ENCODE measurements at places on chromosomes 1 and 21. TPM values are rescaled to one million over a fixed set of nuclear protein-coding genes. Genes with fewer than 3 reads are reported as not detected.

DNA sequence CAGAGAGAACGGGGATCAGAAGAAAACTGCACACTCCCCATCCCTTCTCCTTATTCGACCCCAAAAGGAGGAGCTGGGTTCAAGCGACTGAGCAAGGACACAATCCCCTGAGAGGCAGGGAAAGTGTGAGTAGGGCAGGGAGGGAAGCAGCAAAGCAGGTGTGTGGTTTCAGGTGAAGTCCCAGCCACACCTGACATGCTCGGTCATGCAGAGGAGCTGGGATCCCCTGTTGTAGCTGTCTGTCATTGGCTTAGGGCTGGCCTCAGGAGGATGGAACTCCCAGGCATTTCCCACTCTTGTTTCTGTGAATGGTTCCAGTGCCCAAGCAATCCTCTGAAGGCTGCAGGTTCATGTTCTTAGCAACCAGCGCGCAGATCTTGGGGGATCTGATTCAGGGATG lies 150.7 kb downstream of the DSCAM start:
- no peaks in the 10 kb centered on the region for H3K27me3 ChIP-seq
- no peak overlapping the region for H3K4me3 ChIP-seq
- H3K36me3 ChIP-seq = no peaks in the 10 kb centered on the region
- no peak overlapping the region for H3K27ac ChIP-seq

DNA sequence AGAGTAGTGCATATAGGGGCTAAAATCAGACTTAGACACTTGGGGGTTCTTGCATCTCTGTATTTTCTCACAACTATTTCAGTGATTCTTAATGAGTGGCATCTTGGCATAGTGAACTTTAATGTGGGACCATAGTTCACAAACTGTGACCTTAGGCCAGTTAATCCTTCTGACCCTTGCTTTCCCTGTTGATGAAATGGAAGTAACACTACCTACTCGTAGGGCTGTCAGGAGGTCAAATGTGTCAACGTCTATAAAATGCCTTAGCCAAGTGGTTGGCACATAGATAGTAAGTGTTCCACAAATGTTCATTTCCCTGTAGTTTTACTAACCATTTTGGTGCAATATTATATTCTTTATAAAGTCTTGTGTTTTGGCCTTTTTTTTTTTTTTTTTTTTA lies 49.4 kb downstream of the DYRK1A start:
- peaks cover 10% of the 10 kb centered on the region for H3K4me1 ChIP-seq
- H3K27me3 ChIP-seq = no peaks in the 10 kb centered on the region
- DNase-seq = peak; percentile 77
- no peaks in the 10 kb centered on the region for H3K36me3 ChIP-seq
- no peak overlapping the region for H3K27ac ChIP-seq
- no peak overlapping the region for H3K4me3 ChIP-seq

Gene DR1
- polyA plus RNA-seq = 43.0 TPM

DNA sequence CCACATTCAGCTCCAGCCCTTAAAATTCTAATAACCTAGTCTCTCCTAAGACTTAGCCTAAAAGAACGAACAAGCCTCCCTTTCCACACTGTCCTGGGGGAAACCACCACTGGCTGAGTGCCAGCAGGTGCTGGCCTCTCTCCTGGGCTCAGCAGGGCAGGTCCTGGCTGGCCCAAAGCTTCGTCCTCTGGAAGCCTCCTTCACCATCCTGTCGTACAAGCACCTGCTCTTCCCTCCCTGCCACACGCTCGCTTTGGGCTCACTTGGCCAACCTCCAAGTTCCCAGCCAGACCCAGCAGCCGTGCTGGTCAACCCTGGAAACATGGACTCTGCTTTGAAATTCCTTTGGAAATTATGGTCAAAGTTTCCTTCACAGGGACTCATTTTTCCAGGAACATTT lies 58.2 kb upstream of the SLC25A33 start:
- H3K27ac ChIP-seq = no peak overlapping the region
- DNase-seq = no peak
- H3K27me3 ChIP-seq = no peaks in the 10 kb centered on the region
- no peak overlapping the region for H3K4me3 ChIP-seq
- no peaks in the 10 kb centered on the region for H3K36me3 ChIP-seq
- no peaks in the 10 kb centered on the region for H3K4me1 ChIP-seq

- H3K4me1 ChIP-seq = no peaks in the 10 kb centered on the region
- H3K27me3 ChIP-seq = no peaks in the 10 kb centered on the region
- no peak overlapping the region for H3K27ac ChIP-seq
- no peak overlapping the region for H3K4me3 ChIP-seq
- no peaks in the 10 kb centered on the region for H3K36me3 ChIP-seq
Measured at GRCh38 chr21:29242201-29242600, 56.5 kb upstream of the BACH1 start.

DNA sequence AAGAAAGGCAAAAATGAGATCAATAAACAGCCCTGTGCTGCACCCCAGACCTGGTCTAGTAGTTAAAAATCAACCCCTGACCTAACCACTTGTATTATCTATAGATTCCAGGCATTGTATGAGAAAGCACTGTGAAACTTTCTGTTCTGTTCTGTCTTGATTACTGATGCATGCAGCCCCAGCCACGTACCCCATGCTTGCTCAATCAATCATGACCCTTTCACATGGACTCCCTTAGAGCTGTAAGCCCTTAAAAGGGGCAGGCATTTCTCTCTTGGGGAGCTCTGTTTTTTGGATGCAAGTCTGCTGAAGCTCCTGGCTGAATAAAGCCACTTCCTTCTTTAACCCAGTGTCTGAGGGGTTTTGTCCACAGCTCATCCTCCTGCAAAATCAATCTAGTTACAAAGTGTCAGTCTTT lies 24.2 kb upstream of the CD34 start:
- H3K27me3 ChIP-seq = no peaks in the 10 kb centered on the region
- no peaks in the 10 kb centered on the region for H3K4me1 ChIP-seq
- no peak overlapping the region for H3K27ac ChIP-seq
- no peak overlapping the region for H3K4me3 ChIP-seq

DNA sequence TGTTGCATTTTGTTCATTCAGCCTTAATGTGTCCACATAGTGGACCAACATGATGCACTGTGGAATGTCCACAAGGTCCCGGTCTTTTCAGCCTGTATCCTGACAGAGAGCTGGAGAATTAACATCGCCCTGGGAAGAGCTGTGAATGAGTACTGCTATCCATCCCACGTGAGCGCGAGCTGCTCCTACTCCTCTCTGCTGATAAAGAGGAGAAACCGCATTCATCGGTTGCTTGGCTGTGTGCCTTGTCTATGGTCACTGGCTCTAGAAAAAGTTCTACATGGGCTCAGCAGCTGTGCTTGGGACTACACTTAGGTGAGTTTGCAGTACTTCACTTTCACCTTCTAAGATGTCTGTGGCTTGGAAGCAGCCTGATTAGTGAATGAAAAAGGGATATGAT lies 31.1 kb upstream of the IGSF5 start:
- no peaks in the 10 kb centered on the region for H3K4me1 ChIP-seq
- no peak overlapping the region for H3K27ac ChIP-seq
- H3K36me3 ChIP-seq = no peaks in the 10 kb centered on the region
- H3K27me3 ChIP-seq = no peaks in the 10 kb centered on the region
- H3K4me3 ChIP-seq = no peak overlapping the region
- no peak for DNase-seq

GRCh38 chr1:60059468-60059867 lies 14.1 kb downstream of the C1orf87 start:
- H3K27me3 ChIP-seq = no peaks in the 10 kb centered on the region
- no peak for DNase-seq
- H3K4me1 ChIP-seq = no peaks in the 10 kb centered on the region
- H3K27ac ChIP-seq = no peak overlapping the region
- H3K4me3 ChIP-seq = no peak overlapping the region

DNA sequence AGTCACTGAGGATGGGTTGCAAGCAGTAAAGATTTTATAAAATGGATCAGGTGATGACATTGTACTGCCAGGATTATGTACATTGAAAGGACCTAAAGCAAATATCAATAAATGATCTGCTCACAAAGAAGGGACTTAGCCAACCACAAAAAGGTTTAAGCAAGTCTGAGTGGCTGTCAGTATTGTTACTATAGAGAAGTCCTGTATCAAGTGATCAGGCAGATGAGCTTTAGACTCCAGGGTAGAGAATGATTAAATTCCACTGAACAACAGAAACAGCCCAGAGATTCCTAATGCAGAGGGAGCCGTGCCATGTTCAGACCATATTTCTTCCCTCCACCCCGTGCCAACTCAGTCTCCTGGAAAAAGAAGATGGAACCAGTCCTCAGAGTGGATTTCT lies 138.9 kb downstream of the SETD4 start:
- no peaks in the 10 kb centered on the region for H3K27me3 ChIP-seq
- no peak for DNase-seq
- H3K4me3 ChIP-seq = no peak overlapping the region
- H3K4me1 ChIP-seq = peaks cover 2% of the 10 kb centered on the region
- no peaks in the 10 kb centered on the region for H3K36me3 ChIP-seq

DNA sequence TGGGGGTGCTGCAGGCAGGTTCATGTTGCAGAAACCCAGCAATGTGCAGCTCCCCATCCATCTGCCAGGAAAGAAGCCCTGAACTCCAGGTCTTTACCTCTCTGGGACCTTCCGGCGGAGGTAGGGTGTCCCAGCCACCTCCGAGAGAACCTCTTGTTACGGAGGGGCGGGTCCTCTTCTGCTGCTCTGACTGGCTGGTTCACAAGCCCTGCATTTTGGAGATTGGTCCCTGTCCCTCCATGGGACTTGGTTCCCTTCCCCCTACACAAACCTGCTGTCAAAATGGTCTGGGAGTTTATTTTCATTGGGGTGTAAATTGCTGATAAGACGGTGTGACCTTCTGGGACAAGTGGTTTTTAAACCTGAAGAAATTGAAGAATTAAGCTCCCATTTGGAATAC lies 8.0 kb upstream of the CELSR2 start:
- H3K27ac ChIP-seq = no peak overlapping the region
- peaks cover 36% of the 10 kb centered on the region for H3K36me3 ChIP-seq
- no peak overlapping the region for H3K4me3 ChIP-seq
- H3K4me1 ChIP-seq = no peaks in the 10 kb centered on the region

DNA sequence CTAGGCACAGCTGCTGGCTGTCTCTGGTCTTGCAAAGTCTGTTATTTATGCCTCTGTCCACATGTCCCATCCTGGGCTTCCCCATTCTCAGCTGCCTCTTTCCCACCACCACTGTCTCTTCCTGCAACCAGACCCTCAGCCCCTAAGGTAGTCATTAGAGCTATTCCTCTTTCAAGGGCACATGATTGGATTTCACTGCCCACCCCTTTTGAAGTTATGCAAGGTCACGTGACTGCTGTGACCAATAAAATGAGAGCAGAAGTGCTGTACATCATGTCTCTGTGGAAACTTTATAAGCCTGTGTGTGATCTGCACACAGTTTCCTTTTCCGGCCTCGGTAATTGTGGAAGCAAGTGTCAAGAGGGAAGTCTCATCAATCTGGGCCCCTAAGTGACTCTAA lies 136.6 kb upstream of the HMGB4 start:
- no peak for DNase-seq
- H3K27ac ChIP-seq = no peak overlapping the region
- no peak overlapping the region for H3K4me3 ChIP-seq
- no peaks in the 10 kb centered on the region for H3K36me3 ChIP-seq
- no peaks in the 10 kb centered on the region for H3K4me1 ChIP-seq

DNA sequence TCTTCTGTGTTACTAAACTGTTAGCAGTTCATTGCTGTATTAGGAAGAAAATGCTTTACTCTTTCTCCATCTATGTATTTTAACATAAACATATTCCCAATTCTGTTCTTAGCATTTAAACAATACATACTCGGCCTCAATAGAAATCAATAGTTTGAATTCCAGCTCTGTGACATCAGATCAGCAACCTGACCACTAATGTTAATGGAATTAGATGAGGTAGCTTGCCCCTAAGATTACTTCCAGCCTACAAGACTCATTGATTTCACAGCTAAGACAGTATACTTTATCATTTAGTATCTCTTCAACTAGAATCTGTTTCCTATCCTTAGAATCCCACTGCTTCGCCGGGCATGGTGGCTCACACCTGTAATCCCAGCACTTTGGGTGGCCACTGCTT lies 38.9 kb downstream of the EPRS1 start:
- no peak for DNase-seq
- no peaks in the 10 kb centered on the region for H3K27me3 ChIP-seq
- no peak overlapping the region for H3K4me3 ChIP-seq
- no peaks in the 10 kb centered on the region for H3K4me1 ChIP-seq
- H3K36me3 ChIP-seq = peaks cover 7% of the 10 kb centered on the region
- H3K27ac ChIP-seq = no peak overlapping the region

Gene COL11A1
- polyA plus RNA-seq = not detected

- no peak overlapping the region for H3K27ac ChIP-seq
- H3K36me3 ChIP-seq = no peaks in the 10 kb centered on the region
- no peaks in the 10 kb centered on the region for H3K4me1 ChIP-seq
- no peaks in the 10 kb centered on the region for H3K27me3 ChIP-seq
- no peak overlapping the region for H3K4me3 ChIP-seq
Measured at GRCh38 chr1:186785503-186785902, 43.2 kb upstream of the PLA2G4A start.

DNA sequence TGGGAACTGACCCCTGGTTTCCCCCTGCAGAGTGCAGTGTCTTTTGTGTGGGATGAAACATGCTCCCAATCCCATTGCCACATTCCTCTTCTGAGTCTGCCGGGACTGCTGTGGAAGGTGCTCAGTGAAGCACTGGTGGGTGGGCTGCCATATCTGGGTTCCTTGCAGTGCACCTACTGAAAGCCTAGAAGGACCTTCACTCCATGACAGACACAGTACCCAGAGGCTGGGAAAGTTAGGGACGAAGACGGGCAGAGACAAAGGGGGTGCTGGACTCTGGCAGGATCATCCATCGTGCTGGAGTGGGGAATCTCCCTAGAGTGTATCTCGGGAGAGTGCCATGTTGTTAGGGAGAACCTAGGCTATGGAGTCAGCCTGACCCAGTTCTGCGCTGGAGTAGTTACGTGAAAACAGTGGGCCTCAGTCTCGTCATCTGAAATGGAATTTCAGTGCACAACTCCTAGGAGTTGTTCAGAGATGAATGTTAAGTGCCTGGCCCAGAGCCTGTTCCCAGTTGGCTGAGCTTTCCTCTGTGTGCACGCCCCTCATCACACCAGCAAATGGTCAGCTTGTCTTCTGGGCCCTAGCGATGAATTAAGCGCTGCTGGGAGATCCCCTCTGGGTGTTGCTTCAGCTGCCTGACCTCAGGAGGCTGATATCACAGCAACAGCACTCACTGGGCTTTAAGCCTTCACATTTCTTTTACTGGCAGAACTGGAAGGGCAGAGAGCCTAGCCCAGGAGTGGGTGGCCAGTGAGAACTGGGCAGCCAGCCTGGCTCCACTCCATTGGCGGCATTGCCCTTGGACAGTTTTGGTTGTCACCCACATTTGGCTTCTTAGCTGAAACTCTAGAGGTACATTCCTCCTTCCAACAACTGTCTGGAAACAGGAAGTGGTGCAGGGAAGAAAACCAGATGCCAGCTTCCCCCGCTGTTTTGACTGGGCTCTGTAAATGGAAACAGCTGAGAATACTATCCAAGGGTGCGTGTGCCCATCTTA lies 479.8 kb upstream of the VAMP3 start:
- no peaks in the 10 kb centered on the region for H3K4me1 ChIP-seq
- DNase-seq = no peak
- no peaks in the 10 kb centered on the region for H3K36me3 ChIP-seq
- no peak overlapping the region for H3K27ac ChIP-seq
